HS-27A (cell line): ENCODE measurements at places on chromosomes 6 and 20.
A peak's percentile ranks its signal among the peaks of the same experiment; 100 is the strongest.

DNA sequence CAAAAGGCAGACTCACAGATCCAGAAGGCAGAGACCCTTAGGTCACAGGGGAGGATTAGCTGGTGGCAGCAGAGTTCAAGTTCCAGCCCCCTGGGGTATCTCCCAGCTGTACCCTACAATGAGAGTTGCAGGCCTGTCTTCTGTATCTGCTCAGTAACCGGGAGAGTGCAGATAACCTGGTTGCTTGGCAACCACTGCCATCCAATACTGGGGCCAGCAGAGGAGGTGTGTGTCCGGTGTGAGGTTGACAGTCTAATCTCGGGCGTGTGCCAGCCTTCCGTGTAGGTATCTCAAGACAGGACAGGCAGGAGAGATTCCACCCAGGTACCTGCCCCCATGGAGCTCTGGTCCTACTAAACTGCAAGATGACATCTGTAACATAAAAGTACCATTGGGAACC, 56.6 kb upstream of the TBC1D7 start:
- no peak for DNase-seq

GRCh38 chr6:7617801-7618764, 28.1 kb downstream of the SNRNP48 start:
- no peak for DNase-seq

DNA sequence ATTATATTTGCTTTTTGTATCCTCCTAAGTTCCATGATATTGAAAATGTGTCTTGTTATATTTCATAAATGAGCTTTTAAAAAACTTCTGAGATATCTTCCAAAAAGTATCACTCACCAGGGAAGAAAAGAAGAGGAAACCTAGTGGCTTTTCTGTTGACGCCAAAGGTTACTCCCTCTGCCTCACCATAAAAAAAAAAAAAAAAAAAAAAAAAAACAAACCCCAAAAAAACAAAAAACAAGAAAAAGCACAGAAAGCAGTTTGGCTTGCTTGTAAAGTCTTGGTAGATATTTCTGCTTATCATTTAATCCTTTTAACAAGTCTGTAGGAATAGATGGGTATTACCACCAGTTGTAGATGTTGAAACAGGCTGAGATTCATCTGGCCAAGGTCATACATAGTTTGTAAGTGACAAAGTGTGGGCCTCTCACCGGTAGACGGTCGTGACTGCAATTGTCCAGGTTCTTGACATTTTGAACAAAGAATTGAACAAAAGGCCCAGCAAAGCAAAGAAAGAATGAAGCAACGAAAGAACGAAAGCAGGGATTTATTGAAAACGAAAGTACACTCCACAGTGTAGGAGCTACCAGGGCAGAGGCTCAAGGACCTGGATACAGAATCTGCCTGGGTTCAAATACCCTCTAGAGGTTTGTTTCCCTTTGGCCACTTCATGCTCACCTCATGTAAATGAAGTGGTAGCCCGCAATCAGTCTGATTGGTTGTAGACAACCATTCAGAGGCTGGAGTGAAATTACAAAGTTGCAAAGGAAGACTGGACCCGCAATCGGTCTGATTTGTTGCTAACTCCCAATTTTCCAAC, 11.6 kb upstream of the ELOVL5 start:
- DNase-seq, result no peak

DNA sequence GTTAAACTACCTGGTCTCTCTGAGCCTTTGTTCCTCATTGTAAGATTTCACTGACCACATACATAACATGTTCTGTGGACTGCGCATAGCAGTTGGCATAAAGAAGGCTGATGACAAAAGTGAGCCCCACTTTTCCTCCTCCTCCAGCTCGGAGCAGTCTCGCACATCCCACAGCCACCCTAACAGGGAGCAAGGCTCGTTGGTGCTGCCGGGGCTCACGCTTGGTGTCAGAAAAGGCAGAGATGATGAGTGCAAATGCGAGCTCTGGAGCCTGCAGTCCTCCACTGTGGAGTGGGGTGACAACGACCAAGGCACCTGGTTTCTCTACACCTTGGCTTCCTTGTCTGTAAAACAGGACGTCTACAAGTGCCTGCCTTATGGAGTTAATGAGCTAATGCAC, 9.7 kb downstream of the TGM3 start:
- no peak for DNase-seq

DNA sequence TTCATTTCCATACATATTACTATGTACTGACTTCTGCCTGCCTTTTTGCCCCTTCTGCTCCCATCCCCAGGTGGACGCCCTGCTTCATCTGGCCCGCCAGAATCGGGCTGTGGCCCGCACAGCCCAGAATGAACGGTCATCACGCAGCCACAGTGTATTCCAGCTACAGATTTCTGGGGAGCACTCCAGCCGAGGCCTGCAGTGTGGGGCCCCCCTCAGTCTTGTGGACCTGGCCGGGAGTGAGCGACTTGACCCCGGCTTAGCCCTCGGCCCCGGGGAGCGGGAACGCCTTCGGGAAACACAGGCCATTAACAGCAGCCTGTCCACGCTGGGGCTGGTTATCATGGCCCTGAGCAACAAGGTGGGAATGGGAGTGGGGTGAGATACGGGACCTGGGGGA, 4.7 kb upstream of the PHF1 start:
- no peak for DNase-seq

GRCh38 chr20:11826334-11826733, 91.4 kb upstream of the BTBD3 start:
- DNase-seq, result no peak

DNA sequence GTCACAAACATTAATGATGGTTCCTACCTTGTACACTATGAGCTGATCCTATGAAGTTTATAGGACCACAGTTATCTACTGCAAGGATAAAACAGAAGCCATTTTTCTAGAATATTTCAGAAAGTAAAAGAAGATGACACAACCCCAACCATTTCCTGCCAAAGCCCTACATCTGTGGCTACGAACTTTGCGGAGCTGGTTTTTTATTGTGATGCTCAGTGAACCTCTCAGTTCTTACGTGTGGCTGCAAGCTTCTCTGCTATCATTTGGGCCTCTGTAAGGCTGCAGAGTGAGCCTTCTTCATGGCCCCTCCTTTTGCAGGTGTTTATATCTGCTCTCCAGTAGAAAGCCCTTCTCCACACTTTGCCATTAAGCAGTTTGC, 17.8 kb upstream of the TAGAP start:
- DNase-seq, result no peak

GRCh38 chr6:149860834-149861602, 3.1 kb downstream of the LRP11 start:
- DNase-seq, result no peak

GRCh38 chr6:105191351-105191750, 11.5 kb upstream of the POPDC3 start:
- DNase-seq, result no peak

- DNase-seq, result peak; percentile 7
Observed at GRCh38 chr6:85594197-85594930, 706 bp upstream of the SNX14 start.

- no peak for DNase-seq
Observed at GRCh38 chr6:11412616-11413015, 124.9 kb upstream of the TMEM170B start.

DNA sequence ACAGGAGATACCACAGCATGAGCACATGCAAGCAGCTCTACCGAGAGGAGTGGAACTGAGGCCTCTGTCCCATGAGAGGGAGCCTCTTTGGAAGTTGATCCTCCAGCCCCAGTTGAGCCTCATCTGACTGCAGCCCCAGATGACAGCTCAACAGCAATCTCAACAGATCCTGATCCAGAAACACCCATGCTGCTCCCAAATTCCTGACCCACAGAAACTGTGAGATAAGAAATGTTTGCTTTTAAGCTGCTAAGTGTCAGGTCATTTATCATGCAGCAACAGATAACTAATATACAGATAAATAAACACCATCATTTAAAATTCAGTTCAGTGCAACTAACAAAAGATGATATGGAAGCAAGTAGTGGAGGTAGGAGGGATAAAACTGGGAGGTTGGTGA, 4.8 kb upstream of the ARFGEF2 start:
- DNase-seq, result no peak

DNA sequence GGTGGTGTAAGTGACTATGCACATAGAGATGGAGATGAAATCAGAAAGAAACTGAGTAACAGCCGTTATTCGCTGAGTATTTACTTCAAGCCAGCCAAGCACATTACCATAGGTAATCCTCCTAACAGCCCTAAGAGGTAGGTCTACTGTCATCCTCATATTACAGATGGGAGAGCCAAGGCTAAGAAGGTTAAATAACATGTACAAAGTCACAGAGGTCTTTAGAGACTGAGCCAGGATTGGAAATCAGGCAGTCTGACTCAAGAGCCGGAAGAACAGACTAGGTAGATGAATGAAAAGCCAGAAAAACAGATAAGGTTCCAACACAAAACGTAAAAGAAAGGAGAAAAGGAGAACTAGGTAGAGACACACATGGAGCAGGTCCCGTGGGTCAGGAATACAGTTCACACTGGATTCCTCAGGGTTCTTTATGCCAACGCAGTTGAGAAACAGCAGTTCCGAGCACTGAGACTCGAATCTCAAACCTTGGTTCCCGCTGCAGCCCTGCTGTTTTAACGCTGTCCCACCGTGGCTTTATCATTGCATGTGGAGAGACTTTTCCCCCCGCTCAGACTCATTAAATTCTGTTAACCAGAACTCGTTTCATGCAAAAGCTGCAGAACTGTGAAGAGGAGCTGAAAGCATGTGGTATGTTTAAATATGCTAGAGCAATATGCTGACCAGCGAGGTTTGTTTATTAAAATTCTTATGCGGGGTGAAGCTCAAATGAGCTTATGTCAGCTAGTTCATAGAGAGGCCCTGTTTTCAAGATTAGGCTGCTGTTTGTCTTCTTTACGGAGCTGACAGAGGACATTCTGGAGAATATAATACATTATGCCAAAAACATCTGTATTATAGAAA, 537.9 kb downstream of the CD83 start:
- DNase-seq, result no peak

DNA sequence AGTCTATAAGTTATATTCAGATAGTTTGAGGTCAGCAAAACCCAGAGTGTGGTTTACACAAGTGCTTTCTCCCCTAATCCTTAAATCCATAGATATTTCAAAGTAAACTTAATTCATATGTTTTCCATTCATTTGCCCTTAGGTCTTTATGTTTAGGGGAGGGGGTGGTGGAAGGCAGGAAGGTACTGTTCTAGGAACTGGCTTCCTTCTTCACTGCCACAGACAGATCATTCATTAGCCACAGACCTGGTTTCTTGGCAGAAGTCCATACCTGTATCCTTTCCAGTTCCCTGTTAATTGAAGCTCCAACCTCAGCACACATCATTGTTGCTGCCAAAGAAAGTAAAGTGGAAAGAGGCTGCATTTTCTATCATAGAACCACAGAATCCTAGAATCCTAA, 123.0 kb downstream of the AIG1 start:
- DNase-seq, result no peak

GRCh38 chr6:28474441-28475219, 31.3 kb upstream of the ZSCAN23 start:
- DNase-seq, result peak; percentile 84
